MM.1S (cell line): ENCODE measurements at places on chromosomes 11 and 22.
A peak's percentile ranks its signal among the peaks of the same experiment; 100 is the strongest.

DNA sequence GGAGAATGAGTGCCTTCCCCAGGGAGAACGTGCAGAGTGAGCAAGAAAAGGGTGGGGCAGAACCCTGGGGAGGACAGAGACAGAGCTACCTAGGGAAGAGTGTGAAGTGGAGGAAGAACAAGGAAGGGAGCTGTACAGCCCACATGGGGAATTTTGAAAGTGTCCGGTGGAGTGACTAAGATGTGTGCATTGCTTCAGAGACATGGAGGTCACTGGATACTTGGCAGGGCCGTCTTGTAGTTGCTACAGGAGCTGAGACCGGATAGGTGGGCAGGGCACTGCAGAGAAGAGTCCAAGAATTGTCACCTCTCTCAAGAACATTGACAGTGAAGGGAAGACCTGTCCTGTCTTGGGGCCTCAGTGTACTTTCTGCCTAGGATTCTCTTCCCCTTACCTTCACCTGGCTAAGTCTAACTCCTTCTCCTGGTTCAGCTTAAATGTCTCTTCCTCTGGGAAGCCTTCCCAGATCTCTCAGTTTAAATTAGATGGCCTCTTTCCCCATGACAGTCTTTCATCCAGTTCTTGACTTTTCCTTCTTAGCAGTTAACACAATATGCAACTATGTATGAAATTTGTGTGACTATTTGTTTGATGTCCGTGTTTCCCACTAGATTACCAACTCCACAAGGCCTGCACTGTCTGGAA is 9.2 kb upstream of the P2RY6 start:
- H3K36me3 ChIP-seq = no peaks in the 10 kb centered on the region
- no peak for DNase-seq
- H3K4me1 ChIP-seq = no peaks in the 10 kb centered on the region
- H3K27me3 ChIP-seq = no peaks in the 10 kb centered on the region

GRCh38 chr11:92845805-92846204 is 123.6 kb upstream of the MTNR1B start:
- H3K4me3 ChIP-seq = no peak overlapping the region
- no peaks in the 10 kb centered on the region for H3K27me3 ChIP-seq
- DNase-seq = no peak
- H3K4me1 ChIP-seq = 0 out of 2 replicates have a peak, but pooled peaks cover 8% of the 10 kb centered on the region
- no peak overlapping the region for H3K27ac ChIP-seq

GRCh38 chr11:60786811-60787567 is 1.9 kb downstream of the MS4A10 start:
- no peaks in the 10 kb centered on the region for H3K27me3 ChIP-seq
- H3K27ac ChIP-seq = no peak overlapping the region

DNA sequence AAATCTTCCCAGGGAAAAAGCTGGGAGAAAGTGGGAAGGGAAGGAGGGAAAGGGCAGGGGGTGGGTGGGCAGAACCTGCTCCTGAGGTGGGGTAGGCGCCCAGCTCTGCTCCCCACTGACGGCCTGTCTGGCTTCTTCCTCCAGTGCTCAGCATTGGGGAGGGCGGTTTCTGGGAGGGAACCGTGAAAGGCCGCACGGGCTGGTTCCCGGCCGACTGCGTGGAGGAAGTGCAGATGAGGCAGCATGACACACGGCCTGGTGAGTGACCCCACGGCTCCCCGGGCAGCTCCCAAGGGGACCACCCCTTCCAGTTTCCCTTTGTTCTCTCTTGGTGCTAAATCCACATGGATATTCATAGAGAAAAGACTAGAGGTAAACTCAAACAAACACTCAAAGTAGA is 25.9 kb downstream of the SHANK3 start:
- H3K4me1 ChIP-seq = peaks cover 23% of the 10 kb centered on the region
- DNase-seq = no peak
- no peak overlapping the region for H3K27ac ChIP-seq
- no peak overlapping the region for H3K4me3 ChIP-seq
- H3K27me3 ChIP-seq = no peaks in the 10 kb centered on the region
- no peaks in the 10 kb centered on the region for H3K36me3 ChIP-seq

DNA sequence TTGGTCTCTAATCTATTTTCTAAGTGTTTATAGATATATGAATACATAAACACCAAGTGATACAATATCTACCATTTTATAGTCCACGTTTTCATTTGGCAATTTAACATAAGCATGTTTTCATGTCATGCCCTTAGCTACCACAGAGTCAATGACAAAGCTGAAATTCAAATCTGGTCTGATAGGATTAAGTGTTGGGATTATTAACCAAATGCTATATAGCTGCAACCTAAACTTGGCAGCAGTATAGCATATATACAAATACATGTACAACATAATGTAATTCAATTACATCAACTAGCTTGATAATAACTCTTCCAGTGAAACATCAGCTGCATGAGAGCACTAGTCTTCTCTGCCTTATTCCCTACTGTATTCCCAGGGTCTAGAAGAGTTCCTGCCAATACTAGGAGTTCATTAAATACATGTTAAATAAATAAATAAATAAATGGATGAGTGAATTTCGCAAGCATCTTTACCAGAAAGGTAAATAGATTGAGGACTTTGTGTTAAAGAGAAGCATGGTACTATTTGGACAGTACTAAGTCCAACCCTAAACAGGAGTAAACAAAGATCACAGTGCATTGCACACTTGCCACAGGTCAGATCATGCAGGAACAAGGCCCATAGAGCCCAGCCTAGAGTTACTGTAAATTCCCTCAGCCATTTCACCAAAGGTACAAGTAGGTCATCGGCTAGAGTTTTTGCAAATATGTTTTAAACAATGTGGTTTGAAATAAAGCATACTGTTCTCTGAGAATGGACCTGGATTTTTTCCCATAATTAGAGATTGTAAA is 12.8 kb downstream of the SAA4 start:
- no peaks in the 10 kb centered on the region for H3K27me3 ChIP-seq
- H3K4me1 ChIP-seq = peaks cover 10% of the 10 kb centered on the region
- DNase-seq = no peak
- H3K36me3 ChIP-seq = no peaks in the 10 kb centered on the region

DNA sequence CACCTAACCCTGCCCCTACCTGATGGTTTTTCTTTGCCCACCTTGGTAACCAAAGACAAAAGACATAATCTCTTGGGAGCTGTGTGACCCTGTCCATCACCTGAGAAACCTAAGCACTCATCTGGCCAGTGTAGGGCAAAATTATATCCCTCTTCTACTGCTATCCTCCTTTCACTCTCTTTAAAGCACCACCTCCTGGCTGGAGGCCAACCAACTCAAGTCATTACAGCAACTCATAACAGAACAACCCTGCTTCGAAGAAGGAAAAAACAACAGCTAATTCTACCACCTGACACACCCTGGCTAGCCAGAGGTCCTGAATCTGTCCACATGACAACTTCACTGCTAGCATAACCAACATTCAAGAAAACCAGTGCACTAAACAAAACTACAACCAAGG is 45.5 kb downstream of the GAS2 start:
- no peaks in the 10 kb centered on the region for H3K36me3 ChIP-seq
- H3K4me1 ChIP-seq = no peaks in the 10 kb centered on the region; the same call in 1 of the 2 replicates
- H3K4me3 ChIP-seq = no peak overlapping the region
- H3K27me3 ChIP-seq = no peaks in the 10 kb centered on the region
- no peak overlapping the region for H3K27ac ChIP-seq
- DNase-seq = no peak

DNA sequence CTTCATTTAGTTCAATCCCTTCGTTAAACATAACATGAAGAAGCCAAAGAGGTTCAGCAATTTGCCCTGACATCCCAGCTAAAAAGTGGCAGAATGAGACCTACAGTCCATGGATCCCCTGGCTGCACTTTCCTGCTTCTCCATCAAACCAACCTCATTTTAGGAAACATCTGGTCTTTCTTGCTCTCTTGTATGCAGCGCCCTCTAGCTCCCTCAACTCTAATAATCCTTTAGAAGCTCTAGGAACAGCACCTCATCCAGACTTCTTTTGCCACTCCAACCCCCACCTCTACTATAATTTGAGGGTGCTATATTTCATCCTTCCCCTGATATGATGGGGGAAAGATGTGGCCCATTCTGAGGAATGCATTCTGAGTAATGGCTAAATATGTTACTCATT is 7.4 kb downstream of the CNTF start:
- H3K27ac ChIP-seq = no peak overlapping the region
- H3K4me3 ChIP-seq = no peak overlapping the region
- H3K27me3 ChIP-seq = no peaks in the 10 kb centered on the region
- H3K4me1 ChIP-seq = peaks cover 19% of the 10 kb centered on the region

- H3K36me3 ChIP-seq = no peaks in the 10 kb centered on the region
- no peak for DNase-seq
- H3K4me3 ChIP-seq = no peak overlapping the region
- no peak overlapping the region for H3K27ac ChIP-seq
- no peaks in the 10 kb centered on the region for H3K27me3 ChIP-seq
- H3K4me1 ChIP-seq = peaks cover 17% of the 10 kb centered on the region
Measured at GRCh38 chr11:14582793-14583192, 60.8 kb upstream of the PDE3B start.

- H3K27me3 ChIP-seq = no peaks in the 10 kb centered on the region
- H3K4me1 ChIP-seq = no peaks in the 10 kb centered on the region
- no peak for DNase-seq
- H3K36me3 ChIP-seq = no peaks in the 10 kb centered on the region
Measured at GRCh38 chr22:33326540-33327295, 268.5 kb upstream of the SYN3 start.

- H3K4me3 ChIP-seq = no peak overlapping the region
- H3K27me3 ChIP-seq = no peaks in the 10 kb centered on the region
- H3K36me3 ChIP-seq = no peaks in the 10 kb centered on the region
- H3K4me1 ChIP-seq = peaks cover 33% of the 10 kb centered on the region
Measured at GRCh38 chr11:75813622-75814039, 1.4 kb upstream of the UVRAG start.

DNA sequence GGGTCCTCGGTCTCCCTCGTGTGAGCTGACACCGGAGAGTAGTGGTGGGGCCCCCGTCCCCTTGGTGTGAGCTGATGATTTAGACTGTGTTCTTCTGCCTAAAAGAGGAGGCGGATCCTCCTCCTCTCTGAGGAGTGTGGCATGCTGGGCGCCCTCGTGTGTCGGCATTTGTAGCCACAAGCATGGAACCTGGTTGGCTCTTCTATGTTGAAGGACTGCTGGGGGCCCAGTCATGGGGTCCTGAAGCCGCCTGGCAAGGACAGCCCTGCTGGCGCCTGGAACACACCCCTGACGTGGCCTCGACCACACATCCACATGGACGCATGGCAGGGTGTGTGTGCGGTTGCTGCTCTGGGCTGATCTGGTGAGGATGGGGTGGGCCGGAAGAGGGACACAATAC is 50.2 kb downstream of the AP2A2 start:
- no peaks in the 10 kb centered on the region for H3K4me1 ChIP-seq
- no peak overlapping the region for H3K27ac ChIP-seq
- H3K27me3 ChIP-seq = no peaks in the 10 kb centered on the region
- no peak for DNase-seq
- H3K36me3 ChIP-seq = no peaks in the 10 kb centered on the region
- no peak overlapping the region for H3K4me3 ChIP-seq

- no peaks in the 10 kb centered on the region for H3K27me3 ChIP-seq
- H3K4me1 ChIP-seq = peaks cover 17% of the 10 kb centered on the region
- peak; percentile 72 for DNase-seq
- peak overlapping the region; percentile 35 for H3K4me3 ChIP-seq
Measured at GRCh38 chr22:41217553-41218157, 12.5 kb downstream of the L3MBTL2 start.

DNA sequence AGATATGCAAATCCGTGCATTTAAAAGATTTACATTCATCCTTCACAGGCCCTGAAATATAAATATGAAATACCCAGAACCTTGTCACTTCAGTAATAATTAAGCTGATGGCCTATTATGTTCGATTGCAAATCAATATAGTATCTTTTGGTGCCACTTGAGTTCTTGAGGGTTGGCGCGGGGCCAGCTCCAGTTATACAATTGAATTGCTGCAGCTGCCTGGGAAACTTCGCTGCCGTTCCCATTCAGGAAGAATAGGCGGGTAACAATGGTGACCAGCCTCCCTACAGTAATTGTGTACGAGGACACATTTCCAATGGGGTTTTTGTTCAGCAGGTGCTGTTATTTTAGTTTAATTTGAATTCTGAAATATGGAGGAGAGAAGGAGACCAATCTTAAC is 451.2 kb downstream of the INSC start:
- H3K27ac ChIP-seq = no peak overlapping the region
- H3K36me3 ChIP-seq = no peaks in the 10 kb centered on the region
- DNase-seq = no peak
- no peaks in the 10 kb centered on the region for H3K27me3 ChIP-seq
- H3K4me3 ChIP-seq = no peak overlapping the region

DNA sequence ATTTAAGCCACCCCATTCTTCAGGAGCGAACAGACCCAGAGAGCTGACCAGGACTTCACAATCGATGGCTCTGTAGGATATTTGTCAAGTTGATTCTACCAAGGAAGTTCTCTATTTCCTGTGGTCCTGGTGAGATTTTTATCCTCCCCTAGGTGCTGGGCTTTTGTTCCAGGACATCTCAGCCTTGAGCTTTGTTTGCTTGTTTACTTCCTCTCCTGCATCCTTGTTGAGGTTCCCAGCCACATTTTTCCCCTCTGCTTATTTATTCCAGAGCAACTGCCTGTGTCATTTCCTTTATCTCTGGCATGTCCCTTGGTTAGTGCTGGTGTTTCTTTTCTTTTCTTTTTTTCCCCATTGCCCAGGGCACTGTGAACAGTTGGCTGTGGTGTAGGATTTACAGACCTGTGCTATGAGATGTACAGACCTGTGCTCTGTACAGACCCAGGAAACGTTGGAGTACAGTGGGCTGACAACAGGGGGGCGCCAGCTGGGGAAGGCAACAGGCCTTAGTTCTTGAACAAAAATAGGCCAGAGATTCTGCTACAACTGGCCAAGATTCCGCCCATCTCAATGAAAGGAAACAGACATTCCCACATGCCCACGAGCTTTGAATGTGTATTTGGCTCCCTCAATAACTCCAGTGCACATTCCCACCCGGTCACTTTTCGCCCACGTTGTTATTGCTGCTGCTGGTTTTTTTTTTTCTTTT is 235.9 kb upstream of the DDI1 start:
- DNase-seq = no peak
- no peak overlapping the region for H3K4me3 ChIP-seq
- H3K27me3 ChIP-seq = no peaks in the 10 kb centered on the region
- H3K4me1 ChIP-seq = peaks cover 18% of the 10 kb centered on the region

DNA sequence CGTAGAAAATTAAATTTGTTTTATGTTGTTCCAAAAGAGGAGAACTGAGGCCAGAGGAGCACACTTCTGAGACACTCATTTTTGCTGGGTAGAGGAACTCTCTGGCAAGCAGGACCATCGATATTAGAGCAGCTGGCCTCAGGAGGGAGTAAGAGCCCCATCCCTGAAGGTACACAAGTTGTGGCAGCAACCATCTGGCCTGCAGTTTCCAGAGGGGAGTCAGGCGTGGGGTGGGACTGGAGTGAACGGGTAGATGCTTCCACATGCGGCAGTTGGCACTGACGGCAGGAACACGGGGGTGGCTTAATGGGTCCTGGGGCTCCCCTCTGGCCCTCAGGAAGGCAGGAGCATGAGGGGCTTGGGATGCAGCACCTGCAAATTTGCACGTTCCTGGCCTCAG is 13.2 kb upstream of the SSTR3 start:
- DNase-seq = peak; percentile 35
- H3K36me3 ChIP-seq = peaks cover 24% of the 10 kb centered on the region
- H3K27me3 ChIP-seq = no peaks in the 10 kb centered on the region
- peaks cover 74% of the 10 kb centered on the region for H3K4me1 ChIP-seq
- peak overlapping the region; percentile 98; the same call in 1 of the 2 replicates for H3K27ac ChIP-seq
- H3K4me3 ChIP-seq = no peak overlapping the region

GRCh38 chr22:37748659-37749058 is 51.8 kb downstream of the TRIOBP start:
- no peaks in the 10 kb centered on the region for H3K36me3 ChIP-seq
- no peak overlapping the region for H3K27ac ChIP-seq
- H3K4me3 ChIP-seq = no peak overlapping the region
- H3K4me1 ChIP-seq = peaks cover 9% of the 10 kb centered on the region; the same call in 1 of the 2 replicates
- no peak for DNase-seq
- no peaks in the 10 kb centered on the region for H3K27me3 ChIP-seq

GRCh38 chr11:118366287-118366686 is 6.9 kb downstream of the UBE4A start:
- H3K4me3 ChIP-seq = no peak overlapping the region
- H3K4me1 ChIP-seq = no peaks in the 10 kb centered on the region
- H3K27me3 ChIP-seq = no peaks in the 10 kb centered on the region
- no peak overlapping the region for H3K27ac ChIP-seq
